ENCODE measurements at places on chromosomes 5 and 9.

- peak; percentile 56 for DNase-seq
These were observed 15.7 kb downstream of the SQSTM1 start for GRCh38 chr5:179836225-179837019.

- DNase-seq = no peak
These were observed 6.8 kb downstream of the GZMK start for GRCh38 chr5:55030676-55031369.

DNA sequence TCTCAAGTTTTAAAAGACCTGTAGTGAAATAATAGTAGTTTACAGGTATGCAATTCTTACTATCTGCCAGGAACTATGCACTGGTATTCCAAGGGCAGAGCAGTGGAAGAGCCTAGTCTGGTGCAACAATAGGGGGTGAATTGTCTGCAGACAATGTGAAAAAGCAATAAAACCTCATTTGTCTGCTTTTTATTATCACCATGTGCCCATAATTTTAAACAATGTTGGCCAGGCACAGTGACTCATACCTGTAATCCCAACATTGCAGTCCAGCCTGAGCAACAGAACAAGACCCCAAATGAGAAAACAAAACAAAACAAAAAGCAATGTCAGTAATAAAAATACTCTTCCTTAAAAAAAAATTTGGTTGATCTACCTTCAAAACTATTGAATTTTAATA lies 12.2 kb upstream of the SLC44A1 start:
- DNase-seq = no peak

DNA sequence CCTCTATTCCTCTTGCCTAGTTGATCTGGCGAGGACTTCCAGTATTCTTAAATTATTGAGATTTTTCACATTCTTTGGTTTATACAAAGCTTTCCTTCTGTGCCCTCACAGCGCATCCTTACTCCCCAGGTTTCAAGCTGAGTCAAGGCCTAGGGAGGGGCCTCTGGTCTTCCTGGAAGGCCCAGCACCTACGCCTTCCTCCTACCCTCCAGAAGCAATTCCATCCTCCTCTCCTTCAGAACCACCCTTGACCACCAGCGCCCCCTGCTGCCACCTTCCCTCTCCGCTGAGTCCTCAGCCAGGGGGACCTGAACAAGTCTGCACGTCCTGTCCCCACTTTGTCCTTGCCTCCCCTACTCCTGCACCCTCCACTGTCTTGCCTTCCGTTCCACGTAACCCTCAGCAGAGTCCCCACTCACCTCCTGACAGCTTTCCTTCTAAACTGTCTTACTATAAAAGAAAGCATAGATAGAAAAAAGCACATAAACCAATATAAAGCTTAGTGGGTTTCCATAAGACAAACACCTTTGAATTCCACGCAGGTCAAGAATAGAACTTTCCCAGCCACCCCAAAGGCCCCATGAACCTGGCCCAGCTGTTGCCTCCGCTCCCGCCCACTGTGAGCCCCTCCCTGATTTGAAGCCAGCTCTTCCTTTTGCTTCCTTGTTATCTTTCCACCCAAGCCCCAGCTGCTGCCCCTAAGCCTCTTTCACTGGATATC lies 63.0 kb upstream of the CTSL start:
- DNase-seq = peak; percentile 17

DNA sequence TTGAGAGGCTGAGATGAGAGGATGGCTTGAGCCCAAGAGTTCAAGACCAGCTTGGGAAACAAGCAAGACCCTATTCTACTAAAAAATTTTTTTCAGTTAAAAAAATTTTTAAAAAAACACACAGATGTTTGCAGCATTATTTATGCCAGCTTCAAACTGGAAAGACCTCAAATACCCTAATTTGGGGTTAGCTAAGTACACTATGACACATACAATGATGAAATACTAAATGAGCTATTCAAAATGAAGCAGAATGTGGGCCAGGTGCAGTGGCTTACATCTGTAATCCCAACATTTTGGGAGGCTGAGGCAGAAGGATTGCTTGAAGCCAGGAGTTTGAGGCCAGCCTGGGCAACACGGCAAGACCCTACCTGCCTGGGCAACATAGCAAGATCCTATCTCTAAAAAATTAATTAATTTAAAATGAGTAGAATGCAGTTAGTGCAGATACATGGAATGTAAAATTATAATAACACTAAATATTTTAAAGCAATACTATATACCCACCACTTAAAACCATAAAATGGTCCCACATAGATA lies 44.9 kb downstream of the LHFPL2 start:
- no peak for DNase-seq

- no peak for DNase-seq
These were observed 32.3 kb upstream of the NRG2 start for GRCh38 chr5:140075371-140075770.

DNA sequence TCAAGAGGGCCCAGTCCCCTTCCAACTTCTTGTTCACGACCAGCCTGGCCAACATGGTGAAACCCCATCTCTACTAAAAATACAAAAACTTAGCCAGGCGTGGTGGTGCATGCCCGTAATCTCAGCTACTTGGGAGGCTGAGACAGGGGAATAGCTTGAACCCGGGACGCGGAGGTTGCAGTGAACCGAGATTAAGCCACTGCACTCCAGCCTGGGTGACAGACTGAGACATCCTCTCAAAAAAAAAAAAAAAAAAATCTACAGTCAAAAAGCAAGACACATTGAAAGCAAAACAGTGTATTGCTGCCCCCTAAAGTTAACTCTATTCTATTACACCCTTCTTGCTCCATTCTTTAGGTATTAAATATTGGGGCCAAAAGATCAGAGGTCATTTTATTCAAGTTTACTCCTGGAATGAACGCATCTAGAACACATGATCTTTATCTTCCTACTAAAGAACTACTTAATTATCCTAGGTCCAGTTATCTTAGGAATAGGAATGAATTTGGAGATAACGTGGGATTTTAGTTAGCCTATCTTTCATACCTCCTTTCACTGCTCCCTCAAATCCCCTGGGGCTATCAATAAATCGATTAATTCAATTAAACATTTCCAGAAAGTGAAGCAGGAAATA lies 2.4 kb downstream of the ATG12 start:
- DNase-seq = no peak

DNA sequence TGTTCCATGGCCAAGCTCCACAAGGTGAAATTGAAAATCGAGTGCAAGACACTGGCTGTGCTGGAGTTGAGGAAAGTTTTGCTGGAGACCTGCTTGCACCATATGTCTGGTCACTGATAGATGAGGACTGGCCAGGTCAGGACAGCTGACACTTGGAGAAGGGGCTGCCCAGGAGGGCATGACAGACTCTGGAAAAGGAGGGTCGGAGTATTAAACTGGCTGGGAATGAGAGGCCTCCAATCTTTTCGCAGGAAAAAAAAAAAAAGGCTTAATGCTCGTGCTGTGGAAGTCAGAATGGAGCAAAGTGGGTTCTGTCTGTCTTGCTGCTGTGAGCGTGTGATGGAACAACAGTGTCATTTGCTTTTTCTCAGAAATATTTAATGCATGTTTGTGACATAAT lies 5.5 kb downstream of the TENT4A start:
- no peak for DNase-seq

GRCh38 chr5:147754372-147755122 lies 28.0 kb downstream of the JAKMIP2 start:
- no peak for DNase-seq

GRCh38 chr5:132026516-132027008 lies 15.1 kb upstream of the ACSL6 start:
- DNase-seq = no peak

- DNase-seq = no peak
These were observed 14.8 kb downstream of the HBEGF start for GRCh38 chr5:140331638-140332037.

DNA sequence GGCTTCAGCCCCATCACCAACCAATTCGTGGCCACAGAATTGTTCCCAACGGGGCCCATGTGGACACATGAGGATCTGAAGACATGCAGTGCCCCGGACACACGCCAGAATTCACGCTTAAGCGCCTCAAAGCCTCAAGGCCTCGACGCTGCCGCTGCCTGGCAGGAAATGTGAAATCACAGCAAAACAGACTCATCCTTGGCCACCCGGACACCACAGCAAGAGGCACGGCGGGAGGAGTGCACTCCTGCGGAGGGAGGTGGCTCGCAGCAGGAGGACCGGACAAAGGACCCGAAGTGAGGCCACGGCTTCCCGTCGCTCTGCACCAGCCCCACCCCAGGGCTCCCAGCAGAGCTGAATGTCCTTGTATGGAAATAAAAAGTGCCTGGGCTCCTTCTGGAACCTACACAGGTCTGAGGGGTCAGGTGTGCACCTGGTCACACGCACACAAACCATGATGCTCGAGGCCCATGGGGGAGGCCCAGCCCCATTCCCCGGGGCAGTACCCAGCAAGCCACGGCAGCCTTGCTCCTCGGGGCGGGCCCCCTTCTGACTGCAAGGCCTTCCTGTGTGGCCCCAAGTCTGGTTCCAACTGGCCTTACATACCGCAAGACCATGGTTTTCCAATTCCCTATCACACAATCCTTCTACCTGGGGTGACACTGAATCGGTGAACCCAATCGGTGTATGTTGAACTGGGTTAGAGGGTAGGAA lies 10.0 kb downstream of the SEC16A start:
- DNase-seq = no peak

DNA sequence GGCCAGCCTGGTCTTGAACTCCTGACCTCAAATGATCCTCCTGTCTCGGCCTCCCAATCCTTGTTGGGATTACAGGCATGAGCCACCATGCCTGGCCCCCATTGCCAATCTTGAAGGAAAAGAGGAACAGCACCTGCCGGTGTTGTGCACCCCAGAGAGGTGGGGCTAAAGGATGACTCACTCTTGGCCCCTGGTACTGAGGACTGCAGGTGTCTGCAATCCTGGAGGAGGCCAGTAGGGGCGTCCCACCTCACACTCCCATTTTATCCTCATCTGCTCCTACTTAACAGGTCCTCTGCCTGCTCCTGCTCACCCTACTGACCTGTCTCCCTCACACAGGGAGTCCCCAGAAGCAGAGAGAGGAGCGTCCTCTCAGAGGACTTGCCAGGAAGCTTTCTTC lies 390.4 kb downstream of the ARHGEF28 start:
- DNase-seq = no peak

DNA sequence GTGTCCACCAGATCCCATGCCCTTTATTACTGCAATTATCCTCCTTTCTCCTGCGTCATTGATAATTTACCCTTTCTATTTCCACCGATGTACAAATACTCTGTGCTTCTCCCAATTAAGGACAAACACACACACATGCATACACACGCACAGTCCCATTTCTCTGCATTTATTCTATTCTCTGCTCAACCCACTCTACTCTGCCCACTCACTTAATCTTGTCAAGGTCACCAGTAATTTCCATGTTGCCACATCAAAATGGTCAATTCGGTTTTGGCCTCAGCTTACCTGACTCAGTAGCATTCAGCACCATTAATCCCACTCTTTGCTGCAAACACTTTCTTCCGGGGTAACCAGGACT lies 14.6 kb upstream of the STRBP start:
- DNase-seq = no peak

GRCh38 chr5:147216552-147217154 lies 18.2 kb upstream of the STK32A start:
- DNase-seq = no peak

DNA sequence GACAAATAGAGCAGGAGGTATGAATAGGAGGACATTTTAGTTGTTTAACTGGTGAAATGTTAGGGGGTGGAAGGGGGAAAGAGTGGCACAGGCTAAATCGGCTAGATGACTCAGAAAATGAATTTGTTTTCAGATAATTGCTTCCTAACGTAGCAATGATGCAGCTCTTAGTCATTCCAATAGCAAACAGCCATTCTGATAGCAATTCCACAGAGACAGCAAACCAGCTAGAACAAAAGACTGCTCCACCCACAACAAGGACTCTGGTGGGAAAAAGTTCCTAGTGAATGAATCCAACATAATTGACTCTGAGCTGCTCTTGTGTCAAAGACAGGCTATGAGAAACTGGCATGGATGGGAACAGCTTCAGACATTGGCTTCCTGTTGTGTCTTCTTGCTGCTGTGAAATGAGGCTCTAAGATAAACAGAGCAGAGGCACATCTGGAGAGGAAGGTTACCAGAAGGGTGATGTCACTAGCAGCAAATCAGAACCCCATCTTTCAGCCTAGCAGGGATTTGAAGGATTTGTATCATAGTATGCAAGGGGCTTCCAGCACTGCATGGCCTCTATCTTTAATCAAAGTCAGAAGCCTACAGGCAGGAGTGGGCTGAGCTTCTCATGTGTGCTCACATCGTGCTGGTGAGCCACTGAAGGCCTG lies 28.1 kb upstream of the F2RL1 start:
- DNase-seq = no peak

- no peak for DNase-seq
These were observed 17.9 kb downstream of the CSF1R start for GRCh38 chr5:150068472-150068871.

DNA sequence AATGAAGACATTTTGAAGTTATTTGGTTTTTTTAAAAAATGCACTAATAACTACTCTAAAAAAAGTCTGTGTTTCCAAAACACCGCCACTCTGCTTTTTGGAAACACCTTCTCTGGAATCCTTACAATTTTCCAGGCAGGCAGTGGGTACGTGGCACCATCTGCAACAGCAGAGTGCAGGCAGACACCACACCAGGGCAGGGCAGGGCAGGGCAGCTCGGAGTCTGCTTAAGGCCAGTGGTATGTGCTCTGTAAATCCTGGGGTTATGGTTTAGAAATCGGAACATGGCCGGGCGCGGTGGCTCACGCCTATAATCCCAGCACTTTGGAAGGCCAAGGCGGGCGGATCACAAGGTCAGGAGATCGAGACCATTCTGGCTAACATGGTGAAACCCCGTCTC lies 97.6 kb downstream of the TLE1 start:
- no peak for DNase-seq

DNA sequence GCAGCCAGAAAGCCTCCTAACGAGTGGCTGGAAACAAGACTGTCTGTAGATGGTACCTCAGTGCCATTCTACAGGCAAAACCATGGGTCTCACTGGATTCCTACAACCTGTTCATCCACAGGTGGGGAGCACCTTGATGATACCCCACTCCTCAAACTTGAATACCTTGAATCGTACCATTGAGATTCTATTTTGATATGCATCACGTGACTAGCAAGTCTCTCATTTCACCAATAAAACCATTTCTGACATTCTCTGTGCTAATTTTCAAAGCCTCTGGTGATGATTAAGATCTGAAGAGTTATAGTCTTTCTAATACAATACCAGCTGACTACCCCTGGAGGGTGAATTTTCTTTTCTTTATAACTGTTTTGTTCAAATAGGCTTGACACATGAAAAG lies 188.9 kb downstream of the ADAMTS12 start:
- DNase-seq = no peak

DNA sequence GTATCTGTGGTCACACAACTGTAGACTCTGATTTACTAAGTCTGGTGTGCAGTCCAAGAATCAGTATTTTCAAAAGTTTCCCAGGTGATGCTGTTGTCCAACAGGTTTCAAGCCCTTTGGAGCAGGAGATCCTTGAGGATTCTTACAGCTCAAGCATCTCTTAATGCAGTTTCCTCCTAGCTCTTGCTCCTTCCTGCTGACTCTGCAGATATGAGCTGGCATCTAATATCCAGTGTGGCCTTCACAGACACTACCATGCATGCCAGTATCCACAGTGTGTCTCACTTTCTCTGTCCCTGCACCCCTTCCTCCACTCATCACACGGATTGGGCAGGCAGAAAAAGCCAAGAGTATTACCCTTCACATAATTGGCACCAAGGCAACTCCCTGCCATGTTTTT lies 182.2 kb upstream of the TNC start:
- DNase-seq = no peak

- DNase-seq = no peak
These were observed 75.8 kb downstream of the KCNIP1 start for GRCh38 chr5:170579601-170580000.

Measured in T-helper 1 cell (primary cell).